ENCODE measurements at places on chromosomes 7 and 10. TPM values are rescaled to one million over a fixed set of nuclear protein-coding genes. Genes with fewer than 3 reads are reported as not detected.
A peak's percentile ranks its signal among the peaks of the same experiment; 100 is the strongest.

GRCh38 chr7:37786741-37787569, 61.4 kb upstream of the NME8 start:
- no peak for DNase-seq

Gene VSTM2A
- total RNA-seq: not detected

DNA sequence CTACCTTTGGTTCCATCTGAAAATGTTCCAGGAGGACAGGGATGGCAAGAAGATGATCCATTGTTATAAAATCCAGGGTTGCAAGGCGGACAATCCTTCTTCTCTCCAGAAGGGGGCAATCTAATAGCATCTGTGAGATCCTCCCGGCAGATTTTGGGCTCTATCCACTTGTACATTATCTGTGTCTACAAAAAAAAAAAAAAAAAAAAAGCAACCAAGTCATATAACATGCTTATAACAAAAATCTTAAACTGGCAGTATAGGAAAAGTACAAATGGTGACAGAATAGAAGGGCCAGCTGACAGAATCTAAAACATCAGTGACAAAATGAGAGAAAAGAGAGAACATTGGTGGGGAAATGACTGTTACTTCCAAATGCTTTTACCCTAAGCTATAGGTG, 132.7 kb downstream of the ELAPOR2 start:
- DNase-seq: peak; percentile 33

Gene ASB10
- total RNA-seq: not detected

GRCh38 chr10:44380829-44381600, 3.9 kb downstream of the CXCL12 start:
- no peak for DNase-seq

- no peak for DNase-seq
Measured at GRCh38 chr10:6045878-6046772, 16.0 kb downstream of the IL2RA start.

DNA sequence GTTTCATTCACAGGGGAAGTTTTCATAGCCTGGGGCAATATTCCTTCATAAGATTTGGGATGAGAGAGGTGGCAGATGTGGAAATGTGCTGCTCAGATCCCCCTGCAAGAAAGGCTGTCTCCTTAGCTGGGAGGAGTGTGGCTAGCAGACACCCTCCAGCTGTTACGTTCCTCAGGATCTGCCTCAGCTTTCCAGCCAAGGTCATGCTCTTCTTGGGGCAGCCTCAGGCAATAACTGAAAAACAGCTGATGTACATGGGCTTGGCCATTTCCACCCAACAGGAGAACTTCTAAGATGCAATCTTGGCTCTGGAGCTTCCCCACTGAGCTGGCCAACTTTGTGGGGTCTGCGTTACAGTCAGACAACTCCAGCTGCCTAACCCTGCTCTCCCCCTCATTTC, 51.3 kb upstream of the SEPTIN7 start:
- DNase-seq: no peak

DNA sequence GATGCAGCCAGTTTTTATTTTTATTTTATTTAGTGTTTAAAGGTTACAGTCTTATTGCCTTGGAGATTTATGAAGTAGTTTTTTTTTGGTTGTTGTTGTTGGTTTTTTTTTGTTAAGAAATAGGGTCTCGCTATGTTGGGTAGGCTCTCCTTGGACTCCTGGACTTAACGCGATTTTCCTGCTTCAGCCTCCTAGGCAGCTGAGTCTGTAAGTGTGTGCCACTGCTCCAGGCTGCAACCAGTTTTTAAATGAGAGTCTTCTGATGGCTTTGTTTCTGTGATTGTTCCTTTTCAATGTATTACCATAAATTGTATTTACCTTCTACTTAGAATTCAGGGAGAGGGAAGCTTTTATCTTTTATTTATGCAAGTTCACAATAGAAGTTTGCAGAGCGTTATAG, 62.8 kb downstream of the BICC1 start:
- no peak for DNase-seq

GRCh38 chr7:134602881-134603451, 43.7 kb upstream of the BPGM start:
- no peak for DNase-seq

Gene MNX1
- total RNA-seq: 14.5 TPM

Gene CDK13
- 38.8 TPM for total RNA-seq

Gene GIMAP2
- not detected for total RNA-seq

DNA sequence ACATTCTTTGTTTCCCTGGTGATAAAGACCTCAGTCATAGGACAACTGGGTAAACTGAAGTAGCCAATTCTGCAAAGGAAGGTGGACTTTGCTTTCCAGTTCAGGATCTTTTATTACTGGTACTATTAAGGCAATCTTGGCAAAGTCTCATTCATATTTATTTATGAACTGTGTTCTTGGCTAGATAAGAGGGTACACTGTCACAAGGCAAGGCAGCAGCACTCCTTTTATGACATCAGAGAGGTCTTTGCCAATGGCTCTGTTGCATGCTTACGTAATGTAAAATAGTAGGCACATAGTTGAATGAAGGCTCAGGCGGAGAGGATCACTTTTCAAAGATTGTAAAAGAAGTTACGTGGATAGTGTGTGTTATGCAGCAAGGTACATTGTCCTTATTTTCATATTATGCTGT, 63.7 kb upstream of the PDK4 start:
- DNase-seq: no peak

Gene PDGFA
- 25.8 TPM for total RNA-seq

Gene SCIN
- 18.8 TPM for total RNA-seq

DNA sequence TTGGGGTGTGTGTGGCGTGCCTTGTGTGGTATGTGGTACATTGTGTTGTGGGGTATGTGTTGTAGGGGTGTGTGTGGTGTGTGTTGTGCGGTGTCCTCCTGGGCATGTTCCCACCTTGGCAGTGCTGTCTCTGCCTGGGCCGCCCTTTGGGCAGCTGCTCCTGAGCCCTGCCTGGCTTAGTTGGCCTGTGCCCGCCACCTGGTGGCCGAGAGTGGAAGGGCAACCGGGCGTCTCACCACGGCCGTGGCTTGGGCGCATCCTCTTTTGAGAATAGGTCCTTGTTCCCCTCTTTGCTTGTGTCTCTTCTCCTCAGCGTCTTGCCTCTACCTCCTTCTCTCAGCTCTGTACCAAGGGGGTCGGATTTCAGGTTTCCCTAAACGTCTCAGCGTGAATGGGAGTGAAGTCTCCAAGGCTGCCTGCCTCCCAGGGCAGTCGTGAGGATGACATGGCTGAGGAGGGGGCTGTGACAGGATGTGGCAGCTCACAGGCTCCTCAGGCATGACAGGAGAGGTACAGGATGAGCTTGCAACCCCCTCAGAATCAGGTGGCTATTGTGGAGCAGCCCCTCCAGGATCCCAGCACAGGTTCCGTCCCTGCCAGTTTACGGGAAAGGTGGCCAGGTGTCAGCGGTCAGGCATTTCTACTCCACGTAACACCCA, 98.4 kb upstream of the PODXL start:
- peak; percentile 36 for DNase-seq

GRCh38 chr10:78868456-78868855, 200.3 kb upstream of the ZMIZ1 start:
- DNase-seq: peak; percentile 16

- no peak for DNase-seq
Measured at GRCh38 chr10:56836659-56837058, 475.6 kb upstream of the ZWINT start.

DNA sequence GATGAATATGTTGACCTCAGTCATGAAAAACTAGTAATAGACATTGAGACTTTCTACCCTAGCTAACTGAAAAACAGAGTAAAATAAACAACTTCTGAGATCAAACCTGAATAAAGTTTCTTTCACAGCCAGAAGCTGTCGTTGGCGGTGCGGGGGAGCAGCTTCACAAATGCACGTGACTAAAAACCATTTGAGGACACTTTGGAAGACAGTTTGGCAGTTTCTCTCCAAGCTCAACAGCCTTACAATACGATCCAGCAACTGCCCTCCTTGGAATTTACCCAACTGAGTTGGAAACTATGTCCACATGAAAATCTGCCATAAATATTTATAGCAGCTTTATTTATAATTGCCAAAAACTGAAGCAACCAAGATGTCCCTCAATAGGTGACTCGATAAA, 63.1 kb downstream of the CYTH3 start:
- DNase-seq: no peak

Gene KCNIP2
- total RNA-seq: 0.20 TPM

DNA sequence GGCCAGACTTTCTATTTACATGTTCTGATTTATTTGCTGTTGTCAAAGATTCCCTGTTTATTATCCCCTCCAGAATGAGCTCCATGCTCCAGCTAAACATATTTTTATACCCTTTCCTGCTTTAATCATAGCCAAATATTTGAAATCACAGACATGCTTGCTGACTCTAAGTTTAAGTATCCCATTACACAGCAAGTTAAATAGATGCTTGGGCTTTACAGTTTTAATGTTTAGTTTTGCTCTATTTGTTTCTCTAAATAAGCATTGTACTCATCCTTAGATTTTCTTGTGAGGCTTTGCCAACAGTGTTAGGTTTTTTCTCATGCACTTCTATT, 196.8 kb downstream of the TAX1BP1 start:
- DNase-seq: no peak

Gene CREB5
- total RNA-seq: 15.2 TPM

- DNase-seq: no peak
Measured at GRCh38 chr10:20963721-20964595, 66.8 kb upstream of the NEBL start.

Gene MKI67
- 10.5 TPM for total RNA-seq

- DNase-seq: no peak
Measured at GRCh38 chr7:127786184-127786583, 134.2 kb downstream of the SND1 start.

All from Caki2 (cell line).